ENCODE measurements at places on chromosomes 5 and 9.
A peak's percentile ranks its signal among the peaks of the same experiment; 100 is the strongest.

- DNase-seq, result no peak
Measured at GRCh38 chr5:36638056-36638455, 31.6 kb downstream of the SLC1A3 start.

DNA sequence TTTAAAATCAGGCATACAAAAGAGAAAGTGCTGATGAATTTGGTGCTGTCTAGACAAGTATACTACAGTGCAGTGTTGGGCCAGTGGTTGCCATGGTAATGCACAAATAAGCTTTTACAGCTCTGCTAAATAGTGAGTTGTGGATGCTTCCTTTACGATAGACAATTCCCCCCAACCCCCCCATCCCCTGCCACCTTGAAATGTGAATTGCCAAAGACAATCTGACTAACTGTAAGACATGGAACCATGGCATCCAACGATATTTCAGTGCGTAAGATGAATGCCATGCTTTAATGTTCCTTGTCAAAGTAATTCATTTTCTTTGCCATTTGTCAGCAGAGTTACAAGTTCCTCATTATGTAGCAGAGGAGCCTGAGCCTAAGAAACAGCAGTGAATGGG lies 91.5 kb upstream of the NREP start:
- DNase-seq, result no peak

- DNase-seq, result no peak
Measured at GRCh38 chr9:97990259-97990658, 7.1 kb downstream of the ANP32B start.

DNA sequence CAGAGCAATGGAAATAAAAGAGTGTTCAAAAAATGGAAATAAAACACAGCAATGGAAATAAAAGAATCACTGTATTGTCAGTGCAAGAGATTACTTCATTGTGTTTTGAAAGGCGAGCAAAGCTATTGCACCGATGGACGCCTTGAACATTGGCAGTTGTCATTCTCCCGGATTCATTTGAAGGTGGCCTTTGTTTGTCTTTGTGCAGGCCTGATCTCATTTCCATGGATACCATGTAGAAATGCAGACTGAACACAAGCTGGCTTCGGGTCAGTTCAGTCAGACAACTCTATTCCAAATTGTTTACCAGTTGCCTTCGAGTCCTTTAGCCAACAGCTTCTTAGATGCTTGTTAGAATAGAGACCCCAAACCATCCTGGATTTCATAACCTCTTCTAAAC lies 8.3 kb downstream of the ITGA2 start:
- DNase-seq, result no peak

DNA sequence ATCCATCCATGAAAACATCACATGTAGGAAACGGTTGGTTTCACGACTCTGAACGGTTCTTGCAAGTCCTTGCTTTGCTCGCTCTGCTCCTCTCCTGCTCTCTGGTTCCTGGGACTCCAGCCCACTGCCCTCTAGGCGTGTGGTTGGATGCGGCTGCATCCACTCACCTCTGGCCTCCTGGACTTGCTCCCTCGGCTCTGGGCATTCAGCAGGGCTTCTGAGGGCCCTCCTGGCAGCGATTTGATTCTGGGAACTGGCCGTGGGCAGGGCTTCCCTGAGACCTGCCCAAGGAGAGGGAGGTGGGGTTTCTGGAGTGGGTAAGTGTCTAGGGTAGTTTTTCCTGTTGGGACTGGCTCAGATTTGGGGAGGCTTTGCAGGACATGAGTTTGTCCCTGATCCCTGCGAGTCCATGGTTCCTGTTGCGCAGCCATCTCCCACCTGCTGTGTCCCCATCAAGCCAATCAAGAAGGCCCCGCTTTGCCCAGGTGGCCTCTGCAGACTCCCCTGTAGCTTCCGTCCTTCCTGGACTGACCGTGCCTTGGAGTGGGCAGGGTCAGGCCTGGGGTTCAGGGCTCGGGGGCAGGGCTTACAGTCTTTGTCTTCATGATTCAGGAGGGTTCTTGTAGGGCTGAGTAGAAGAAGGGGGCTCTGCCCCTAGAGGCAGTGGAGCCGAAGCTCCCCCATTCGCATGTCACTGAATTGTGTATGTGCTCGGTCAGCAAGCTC lies 192.3 kb downstream of the CACNA1B start:
- DNase-seq, result no peak

- DNase-seq, result peak; percentile 70
Measured at GRCh38 chr9:34992376-34992951, 2.9 kb downstream of the DNAJB5 start.

GRCh38 chr5:128674837-128675446 lies 136.9 kb upstream of the FBN2 start:
- peak; percentile 24 for DNase-seq

GRCh38 chr9:14692470-14693250 lies 572 bp downstream of the ZDHHC21 start:
- no peak for DNase-seq

Measured in stimulated activated CD4-positive, alpha-beta T cell treated with anti-CD3 and anti-CD28 coated beads, Interleukin-4, amount 100 ng/mL, for 1 hour (primary cell).